ENCODE measurements at places on chromosomes 3 and 15. TPM values are rescaled to one million over a fixed set of nuclear protein-coding genes. Genes with fewer than 3 reads are reported as not detected.

HYAL1 gene
- 0.18 TPM for total RNA-seq

KNG1 gene
- 0.23 TPM for total RNA-seq

ABI3BP gene
- total RNA-seq: 0.21 TPM

CD96 gene
- total RNA-seq: not detected

CFAP161 gene
- total RNA-seq: 2.7 TPM

SLC6A1 gene
- not detected for total RNA-seq

CHDH gene
- 24.1 TPM for total RNA-seq

ZNF148 gene
- total RNA-seq: 55.8 TPM

LYZL4 gene
- total RNA-seq: not detected

CHST14 gene
- total RNA-seq: 42.4 TPM

ANKRD34C gene
- total RNA-seq: not detected

KY gene
- not detected for total RNA-seq

HYAL3 gene
- total RNA-seq: 3.9 TPM

TNIK gene
- 1.9 TPM for total RNA-seq

RTP1 gene
- total RNA-seq: not detected

CPLX3 gene
- not detected for total RNA-seq

FBXW12 gene
- not detected for total RNA-seq

MAP2K5 gene
- 18.3 TPM for total RNA-seq

FGF12 gene
- 0.51 TPM for total RNA-seq

STRIT1 gene
- not detected for total RNA-seq

NR1I2 gene
- total RNA-seq: not detected

MESP1 gene
- 6.4 TPM for total RNA-seq

SNURF gene
- 13.7 TPM for total RNA-seq

FBXO40 gene
- not detected for total RNA-seq

CSPG5 gene
- total RNA-seq: 3.2 TPM
